ENCODE measurements at places on chromosomes 16 and 17. TPM values are rescaled to one million over a fixed set of nuclear protein-coding genes. Genes with fewer than 3 reads are reported as not detected.

Gene KRT9
- total RNA-seq = 0.07 TPM

Gene SMTNL2
- total RNA-seq = 0.72 TPM

Gene ZNF750
- total RNA-seq = not detected

Gene RNPS1
- total RNA-seq = 45.6 TPM

Gene KIF2B
- total RNA-seq = not detected

Gene KRT33A
- total RNA-seq = not detected

Gene SPATA22
- 0.13 TPM for total RNA-seq

Gene PMM2
- total RNA-seq = 27.4 TPM

Gene ACAP1
- 0.33 TPM for total RNA-seq

Gene SPNS2
- 0.13 TPM for total RNA-seq

Gene CDH11
- total RNA-seq = 880 TPM

Gene RPL26
- 1,770 TPM for total RNA-seq

Gene C16orf87
- total RNA-seq = 8.9 TPM

Gene KRT24
- not detected for total RNA-seq

Gene CCL4L2
- not detected for total RNA-seq

Gene ALKBH5
- 177 TPM for total RNA-seq

Gene CCL23
- total RNA-seq = not detected

Gene IST1
- total RNA-seq = 111 TPM

Gene ASGR1
- total RNA-seq = 0.26 TPM

Gene ZFPM1
- total RNA-seq = 2.8 TPM

Gene NKD1
- total RNA-seq = 0.17 TPM

Gene CMC2
- total RNA-seq = 30.7 TPM

Gene PMP22
- total RNA-seq = 78.1 TPM

Gene ERBB2
- 78.5 TPM for total RNA-seq

Gene SOX8
- 0.72 TPM for total RNA-seq

Gene SLC12A3
- total RNA-seq = not detected

Gene TPSG1
- total RNA-seq = not detected

Gene EPN3
- total RNA-seq = not detected

Gene FOXN1
- not detected for total RNA-seq

Gene SKAP1
- not detected for total RNA-seq

Gene MPP2
- total RNA-seq = 5.1 TPM

Gene CAPN15
- total RNA-seq = 28.5 TPM

Gene GINS2
- 1.2 TPM for total RNA-seq

Gene KRT14
- total RNA-seq = 1.3 TPM

Gene NTN3
- 1.3 TPM for total RNA-seq

Gene GOSR2
- total RNA-seq = 65.1 TPM

Gene HOXB5
- 0.50 TPM for total RNA-seq

Gene IRF8
- not detected for total RNA-seq

Gene UTS2R
- not detected for total RNA-seq

Gene PSMC3IP
- total RNA-seq = 4.3 TPM

Gene CES1
- total RNA-seq = 5.8 TPM

Gene HSD17B1
- 2.0 TPM for total RNA-seq

Gene HES7
- not detected for total RNA-seq

Gene BCL6B
- total RNA-seq = 0.20 TPM

Gene SNX20
- total RNA-seq = not detected

Gene CARD14
- total RNA-seq = not detected

Gene WFDC1
- total RNA-seq = 25.1 TPM

Gene TMEM204
- 18.9 TPM for total RNA-seq

Gene KRTAP1-1
- total RNA-seq = not detected

Gene GNGT2
- not detected for total RNA-seq

Gene PRKCB
- total RNA-seq = 0.07 TPM

Gene PDE6G
- not detected for total RNA-seq
